ENCODE measurements at places on chromosomes 2 and 18.

GRCh38 chr2:47528874-47529273 lies 125.9 kb downstream of the MSH2 start:
- DNase-seq = no peak

DNA sequence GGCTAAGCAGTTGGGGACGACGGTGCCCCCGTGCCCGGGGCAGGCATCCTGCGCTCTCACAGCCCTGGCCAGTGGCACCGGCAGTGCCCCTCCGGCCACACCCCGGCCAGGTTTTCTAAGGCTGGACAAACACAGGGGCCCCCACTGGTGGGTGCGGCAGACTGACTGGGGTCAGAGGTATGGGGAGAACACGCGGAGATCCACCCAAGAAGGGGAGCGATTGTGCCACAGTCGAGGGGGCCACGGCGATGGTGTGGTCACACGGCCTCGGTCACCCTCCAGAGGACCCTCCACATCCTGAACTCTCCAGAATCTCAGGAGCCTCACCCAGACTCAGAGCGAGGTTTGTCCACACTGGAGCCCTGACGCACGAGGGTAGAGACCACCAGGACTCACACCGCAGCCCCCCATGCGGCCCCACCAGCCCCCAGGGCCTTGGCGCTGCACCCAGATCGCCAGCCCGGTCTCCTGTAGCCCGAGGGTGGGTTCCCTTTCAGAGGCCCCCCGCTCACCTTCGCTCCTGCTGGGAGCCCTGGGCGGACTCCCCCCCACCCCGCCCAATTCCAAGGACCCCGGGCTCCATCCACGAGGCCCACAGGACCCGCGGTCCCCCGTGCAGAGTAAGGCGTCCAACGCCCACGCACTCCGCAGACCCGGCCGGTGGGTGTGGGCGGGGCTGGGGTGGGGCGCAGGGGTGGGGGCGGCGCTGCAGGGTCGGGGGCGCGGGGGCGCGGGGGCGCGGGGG lies 15.2 kb downstream of the PDCD1 start:
- peak; percentile 19 for DNase-seq

- DNase-seq = no peak
Measured at GRCh38 chr2:68046642-68047240, 16.1 kb downstream of the C1D start.

DNA sequence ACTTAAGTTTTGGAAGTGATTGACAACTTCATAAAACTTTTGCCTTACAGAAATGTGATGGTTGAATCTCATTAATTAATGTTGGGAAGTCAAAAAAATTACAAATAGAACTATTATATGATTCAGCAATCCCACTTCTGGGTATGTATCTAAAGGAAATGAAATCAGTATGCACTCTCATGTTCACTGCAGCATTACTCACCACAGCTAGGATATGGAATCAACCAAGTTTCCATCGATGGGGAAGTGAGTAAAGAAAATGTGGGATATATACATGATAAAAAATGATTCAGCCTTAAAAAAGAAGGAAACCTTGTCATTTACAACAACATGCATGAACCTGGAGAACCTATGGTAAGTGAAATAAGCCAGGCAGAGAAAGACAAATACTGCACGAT lies 112.4 kb upstream of the WDR75 start:
- no peak for DNase-seq

DNA sequence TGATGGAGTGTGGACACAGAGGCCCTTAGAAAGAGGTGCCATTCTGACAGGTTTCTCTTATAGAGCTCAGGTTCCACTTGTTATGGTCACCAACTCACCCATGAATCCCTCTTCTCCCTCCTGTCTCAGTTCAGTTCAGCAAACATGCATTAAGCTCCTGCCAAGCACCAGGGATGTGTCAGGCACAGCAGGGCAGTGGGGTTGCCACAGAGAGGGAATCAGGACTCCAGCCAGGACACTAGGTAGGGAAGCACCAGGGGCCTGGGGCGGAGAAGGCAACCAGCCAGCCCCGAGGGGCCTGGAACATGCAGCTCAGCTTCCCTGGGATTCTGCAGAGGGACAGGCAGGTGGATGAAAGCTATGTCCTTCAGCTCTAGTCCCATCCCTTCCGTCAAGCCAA lies 44.6 kb downstream of the TOGARAM2 start:
- DNase-seq = no peak

DNA sequence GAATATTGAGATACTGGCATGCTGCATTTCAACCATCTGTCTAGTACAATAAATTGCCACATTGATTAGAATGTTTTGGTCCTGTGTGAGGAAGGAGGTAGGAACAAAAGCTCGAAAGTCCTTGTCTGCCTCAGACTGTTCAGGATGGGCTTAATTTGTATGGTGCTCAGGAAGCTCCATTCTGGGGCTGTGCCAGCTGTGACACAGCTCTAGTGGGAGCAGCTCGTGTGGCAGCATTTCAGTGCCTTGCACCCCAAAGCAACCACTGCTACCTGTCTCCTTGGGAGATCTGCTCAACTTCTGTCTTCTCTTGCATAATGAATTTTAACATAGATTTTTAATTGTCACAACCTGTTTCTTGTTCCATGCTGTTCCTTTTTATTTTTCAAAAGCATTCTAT lies 144.4 kb upstream of the THUMPD2 start:
- no peak for DNase-seq

- DNase-seq = peak; percentile 77
Measured at GRCh38 chr2:165634855-165635254, 159.2 kb downstream of the GALNT3 start.

DNA sequence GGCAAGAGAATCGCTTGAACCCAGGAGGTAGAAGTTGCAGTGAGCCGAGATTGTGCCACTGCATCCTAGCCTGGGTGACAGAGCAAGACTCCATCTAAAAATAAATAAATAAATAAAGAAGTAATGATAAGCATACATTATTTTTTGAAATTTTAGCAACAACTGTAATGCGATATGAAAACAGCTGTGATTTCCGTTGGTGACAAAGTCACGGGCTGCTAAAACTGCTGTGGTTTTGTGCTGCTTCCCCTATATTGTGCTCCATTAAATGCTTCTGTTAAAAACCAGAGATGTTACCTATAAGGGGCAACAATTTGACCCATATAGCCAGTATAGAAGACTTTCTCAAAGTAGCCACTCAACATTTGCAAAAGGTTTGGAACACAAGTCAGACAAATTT lies 8.3 kb downstream of the TRIM54 start:
- no peak for DNase-seq

GRCh38 chr2:195543902-195544894 lies 112.8 kb upstream of the SLC39A10 start:
- DNase-seq = no peak

DNA sequence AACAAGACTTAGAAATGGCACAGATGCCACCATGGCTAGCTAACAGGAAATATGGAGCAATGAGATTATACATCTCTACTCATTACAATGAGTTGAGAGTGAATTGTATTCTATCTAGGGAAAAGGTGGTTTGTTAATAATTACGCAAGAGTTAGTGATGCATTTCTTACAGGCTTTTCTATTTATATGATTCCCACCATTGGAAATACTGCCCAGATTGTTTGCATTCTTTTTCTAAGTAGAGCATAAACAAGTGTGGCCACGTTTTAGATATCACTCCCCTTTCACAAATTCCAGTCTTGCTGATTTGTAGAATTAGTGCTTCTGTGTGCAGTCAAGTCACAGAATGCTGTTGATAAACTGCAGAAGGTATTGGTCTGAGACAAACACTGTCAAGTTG lies 56.6 kb downstream of the ZNF804A start:
- DNase-seq = no peak

DNA sequence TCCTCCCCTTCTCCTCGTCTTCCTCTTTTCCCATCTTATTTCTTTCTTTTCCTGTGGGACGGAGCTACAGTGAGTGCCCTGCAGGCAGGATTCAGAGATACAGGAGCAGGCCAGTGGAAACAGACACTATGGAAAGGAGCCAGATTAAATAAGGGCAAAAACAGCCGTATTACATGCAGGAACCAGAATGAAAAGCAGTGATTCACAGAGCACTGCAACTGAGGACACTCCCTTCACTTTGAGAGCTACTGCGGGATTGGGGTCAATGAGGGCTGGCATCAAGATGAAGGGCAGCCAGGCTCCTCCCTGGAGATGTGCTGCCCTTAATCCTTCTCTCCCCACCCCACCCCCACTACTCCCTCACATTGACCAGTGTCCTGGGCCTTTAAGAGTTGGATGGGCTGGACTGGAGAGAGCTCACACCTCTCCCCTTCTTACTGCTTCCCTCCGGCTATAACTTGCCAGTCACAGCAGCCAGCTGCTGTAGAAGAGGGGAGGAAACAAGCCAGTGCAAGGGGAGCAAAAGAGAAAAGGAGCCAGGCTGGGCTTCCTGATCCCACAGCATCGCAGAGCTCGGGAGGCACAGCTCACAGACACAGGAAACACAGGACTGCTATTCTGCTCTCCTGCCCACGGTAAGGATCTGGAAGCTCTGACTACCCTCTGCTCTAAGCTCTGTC lies at the start of gene PLCD4:
PLCD4 (plus strand) TSS at position 464 of the 680 bp plus-strand sequence. CDS start 7,841 bp downstream, outside the sequence.
- no peak for DNase-seq

DNA sequence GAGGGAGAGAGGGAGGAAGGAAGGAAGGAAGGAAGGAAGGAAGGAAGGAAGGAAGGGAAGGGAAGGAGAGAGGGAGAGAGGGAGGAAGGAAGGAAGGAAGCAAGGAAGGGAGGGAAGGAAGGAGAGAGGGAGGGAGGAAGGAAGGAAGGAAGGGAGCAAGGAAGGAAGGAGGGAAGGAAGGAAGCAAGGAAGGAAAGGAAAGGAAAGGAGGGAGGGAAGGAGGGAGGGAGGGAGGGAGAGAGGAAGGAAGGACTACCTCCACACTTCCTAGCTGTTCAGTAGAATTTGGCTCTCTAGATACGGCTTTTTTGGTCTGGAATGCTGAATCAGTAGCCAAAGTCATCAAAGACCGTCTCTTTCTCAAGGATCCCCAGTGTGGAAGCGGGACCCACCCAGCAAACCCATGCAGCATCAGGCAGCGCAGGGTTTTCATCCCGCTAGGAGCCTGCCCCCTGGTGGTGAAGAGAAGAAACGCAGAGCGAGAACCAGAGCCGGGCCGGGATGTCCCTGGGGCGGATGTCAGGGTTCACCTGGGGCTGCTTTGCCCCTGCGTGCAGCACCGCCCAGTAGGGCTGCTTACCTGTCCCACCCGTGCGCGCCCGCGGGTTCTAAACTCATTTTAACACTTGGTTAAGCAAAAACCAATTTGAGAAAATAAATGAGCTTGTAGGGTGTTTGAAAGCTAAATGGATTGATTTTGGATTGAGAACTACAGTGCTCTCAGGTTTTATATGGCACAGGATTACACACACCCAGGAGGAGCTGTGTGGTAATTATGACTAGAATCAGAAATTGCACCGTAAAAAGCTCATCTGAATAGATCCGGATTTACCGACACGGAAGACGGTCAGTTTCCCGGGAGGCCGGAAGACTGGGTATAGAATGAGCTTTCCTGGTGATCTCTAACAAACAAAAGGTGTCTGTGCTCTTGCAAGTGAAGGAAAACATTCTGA lies 48.1 kb upstream of the ARL4C start:
- DNase-seq = peak; percentile 94

DNA sequence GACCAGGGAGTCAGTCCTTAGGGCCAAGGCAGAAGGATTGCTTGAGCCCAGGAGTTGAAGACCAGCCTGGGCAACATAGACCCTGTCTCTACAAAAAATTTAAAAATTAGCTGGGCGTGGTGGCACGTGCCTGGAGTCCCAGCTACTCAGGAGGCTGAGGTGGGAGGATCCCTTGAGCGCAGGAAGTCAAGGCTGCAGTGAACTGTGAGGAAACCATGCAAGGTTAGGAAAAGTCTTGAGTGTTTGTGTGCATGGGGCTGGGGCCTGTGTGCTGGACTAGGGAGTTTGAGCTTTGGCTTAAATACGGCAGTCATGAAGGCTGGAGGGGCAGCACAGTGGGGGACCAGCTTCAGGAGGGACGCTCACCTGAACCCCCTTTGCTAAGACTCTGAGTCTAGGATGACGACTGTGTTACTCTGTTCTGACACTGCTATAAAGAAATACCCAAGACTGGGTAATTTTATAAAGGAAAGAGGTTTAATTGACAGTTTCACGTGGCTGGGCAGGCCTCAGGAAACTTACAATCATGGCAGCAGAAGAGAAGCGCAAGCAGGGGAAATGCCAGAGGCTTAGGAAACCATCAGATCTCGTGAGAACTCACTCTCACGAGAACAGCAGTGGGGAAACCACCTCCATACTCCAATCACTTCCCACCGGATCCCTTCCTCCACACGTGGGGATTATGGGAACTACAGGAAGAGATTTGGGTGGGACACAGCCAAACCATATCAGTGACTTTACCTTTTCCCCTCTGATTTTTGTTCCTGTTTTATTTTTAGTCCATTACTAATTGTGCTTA lies 39.4 kb downstream of the GORASP2 start:
- no peak for DNase-seq

- no peak for DNase-seq
Measured at GRCh38 chr2:135582383-135582782, 51.1 kb downstream of the R3HDM1 start.

GRCh38 chr2:120523766-120524165 lies 177.8 kb downstream of the INHBB start:
- DNase-seq = no peak

DNA sequence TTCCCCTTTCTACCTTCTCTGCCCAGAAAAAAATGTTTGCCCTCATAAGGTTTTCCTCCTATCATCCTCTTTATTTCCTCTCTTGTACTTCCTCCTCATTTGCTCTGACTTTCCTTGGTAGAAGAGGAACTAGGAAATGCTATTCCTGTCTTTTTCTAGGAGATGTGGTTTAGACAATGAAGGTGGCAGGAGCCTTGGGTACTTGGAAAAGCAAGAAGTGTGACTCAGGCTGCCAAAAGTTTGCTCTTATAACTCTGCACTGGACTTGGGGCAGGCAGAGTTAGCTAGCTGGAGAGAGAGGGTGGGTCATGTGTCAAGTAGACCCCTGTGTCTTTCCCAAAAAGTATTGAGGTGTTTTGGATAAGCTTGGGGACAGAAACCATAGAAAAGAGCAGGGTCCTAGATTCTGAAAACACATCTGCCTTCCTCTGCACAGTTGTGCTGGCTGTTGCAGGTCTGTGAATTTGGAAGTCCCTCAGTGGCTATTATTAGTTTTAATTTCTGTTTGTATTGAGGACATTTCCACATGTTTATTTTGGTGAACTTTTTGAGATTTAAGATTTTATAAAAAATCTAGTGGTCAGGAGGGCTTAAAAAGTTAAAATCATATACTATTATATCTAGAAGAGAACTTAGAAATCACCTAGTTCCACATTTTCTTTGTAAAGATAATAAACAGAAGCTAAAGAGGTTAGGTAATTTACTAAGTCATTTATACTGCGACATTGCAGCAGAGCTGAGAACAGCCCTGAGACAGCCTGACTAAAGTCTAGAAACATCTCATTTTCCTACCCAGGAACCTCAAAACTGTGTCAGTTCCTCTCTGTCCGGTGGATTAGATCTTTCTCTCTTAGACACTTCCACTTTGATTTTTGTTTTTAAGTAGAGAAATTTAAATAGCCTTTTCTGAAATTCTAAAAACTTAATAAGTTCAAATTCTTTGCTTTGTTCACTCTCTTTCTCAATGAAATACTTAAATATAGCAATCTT lies 16.0 kb downstream of the INSIG2 start:
- no peak for DNase-seq

GRCh38 chr2:145140658-145141057 lies 620.7 kb upstream of the ZEB2 start:
- DNase-seq = no peak
